ENCODE measurements at places on chromosomes 6 and 20.

DNA sequence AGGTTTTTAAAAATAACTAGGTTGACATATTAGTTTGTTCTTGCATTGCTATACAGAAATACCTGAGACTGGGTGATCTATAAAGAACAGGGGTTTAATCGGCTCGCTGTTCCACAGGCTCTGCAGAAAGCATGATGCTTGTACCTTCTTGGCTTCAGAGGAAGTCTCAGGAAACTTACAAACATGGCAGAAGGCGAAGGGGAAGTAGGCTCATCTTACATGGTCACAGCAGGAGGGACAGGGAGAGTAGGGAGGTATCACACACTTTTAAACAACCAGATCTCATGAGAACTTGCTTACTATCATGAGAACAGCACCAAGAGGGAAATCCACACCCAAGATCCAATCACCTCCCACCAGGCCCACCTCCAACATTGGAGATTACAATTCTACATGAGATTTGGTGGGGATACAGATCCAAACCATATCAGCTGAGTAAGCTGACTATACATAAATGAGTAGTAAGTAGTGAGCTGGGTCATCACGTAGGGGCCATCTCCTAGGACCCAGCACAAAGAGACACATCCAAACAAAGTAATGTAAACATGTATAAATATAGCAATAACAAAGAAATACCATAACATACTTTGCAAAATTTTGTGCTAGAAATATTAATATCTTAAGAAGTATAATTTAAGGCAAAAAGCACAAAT lies 31.4 kb upstream of the SIRPG start:
- DNase-seq: no peak

GRCh38 chr6:157029980-157030690 lies 253.0 kb downstream of the ARID1B start:
- no peak for DNase-seq

- DNase-seq: no peak
These were observed 595 bp downstream of the HAO1 start for GRCh38 chr20:7939663-7940062.

- no peak for DNase-seq
These were observed 14.0 kb downstream of the PAQR8 start for GRCh38 chr6:52375780-52376556.

- DNase-seq: peak; percentile 67
These were observed 39.0 kb downstream of the B4GALT5 start for GRCh38 chr20:49674383-49675352.

DNA sequence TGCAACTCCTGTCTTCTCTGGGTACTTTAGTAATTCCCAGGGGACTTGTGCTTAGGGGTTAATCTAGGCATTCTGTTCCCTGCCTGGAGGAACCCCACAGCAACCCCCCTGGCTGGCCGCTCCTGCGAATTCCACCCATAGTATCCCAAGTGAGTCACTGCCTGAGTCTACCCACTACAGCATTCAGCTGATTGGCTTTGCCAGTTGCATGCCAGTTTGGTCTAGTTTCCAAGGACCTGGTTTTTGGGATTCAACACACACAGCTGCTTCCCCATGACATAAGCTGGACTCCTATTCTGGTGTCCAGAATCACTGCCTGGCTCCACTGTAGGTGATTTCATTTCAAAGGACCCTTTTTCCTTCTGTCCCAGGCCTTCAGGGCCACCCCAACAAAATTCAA lies 40.3 kb downstream of the PLCG1 start:
- DNase-seq: peak; percentile 93

DNA sequence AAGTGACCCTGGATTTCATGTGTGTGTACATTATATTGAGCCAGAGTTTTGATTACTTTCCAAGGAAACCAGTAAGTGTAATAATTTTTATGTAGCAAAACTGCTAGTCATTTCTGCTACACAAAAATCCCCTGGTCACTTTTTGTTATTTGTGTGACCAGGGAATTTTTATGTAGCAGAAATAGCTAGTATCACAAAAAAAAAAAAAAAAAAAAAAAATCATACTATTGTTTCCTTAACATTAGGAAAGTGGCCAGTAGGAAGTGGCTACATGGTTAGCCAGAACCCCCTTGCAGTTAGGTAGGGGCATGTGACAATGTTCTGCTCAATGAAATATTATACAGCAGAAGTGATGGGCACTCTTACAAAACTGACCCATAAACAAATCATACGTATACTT lies 434.0 kb upstream of the BTBD3 start:
- DNase-seq: no peak

DNA sequence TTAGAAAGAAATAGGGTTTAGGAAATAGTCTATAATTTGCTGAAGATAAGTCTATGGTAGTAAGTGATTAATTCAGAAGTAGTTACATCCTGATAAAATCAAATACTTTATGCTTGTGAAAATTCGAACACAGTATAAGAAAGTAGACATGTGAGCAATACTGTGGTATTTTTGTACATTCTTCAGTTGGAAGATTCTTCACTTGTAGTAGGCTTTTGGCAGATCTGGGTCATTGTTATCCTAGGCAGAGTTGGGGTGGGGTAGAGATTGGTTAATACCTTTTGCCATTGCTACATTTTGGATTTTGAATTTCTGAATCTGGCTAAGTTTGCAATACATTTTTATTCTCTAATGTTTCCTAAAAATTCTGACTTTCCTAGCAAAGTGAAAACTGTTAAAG lies 197.5 kb downstream of the BCKDHB start:
- peak; percentile 59 for DNase-seq

- DNase-seq: no peak
These were observed 1008.3 kb downstream of the KIF16B start for GRCh38 chr20:15564981-15565380.

- peak; percentile 76 for DNase-seq
These were observed 11.2 kb downstream of the TLDC2 start for GRCh38 chr20:36886859-36887751.

- DNase-seq: no peak
These were observed 288.1 kb upstream of the MAP3K7 start for GRCh38 chr6:90874931-90875330.

Measured in fibroblast of upper back skin (primary cell).